ENCODE measurements at places on chromosomes 2 and 18.

DNA sequence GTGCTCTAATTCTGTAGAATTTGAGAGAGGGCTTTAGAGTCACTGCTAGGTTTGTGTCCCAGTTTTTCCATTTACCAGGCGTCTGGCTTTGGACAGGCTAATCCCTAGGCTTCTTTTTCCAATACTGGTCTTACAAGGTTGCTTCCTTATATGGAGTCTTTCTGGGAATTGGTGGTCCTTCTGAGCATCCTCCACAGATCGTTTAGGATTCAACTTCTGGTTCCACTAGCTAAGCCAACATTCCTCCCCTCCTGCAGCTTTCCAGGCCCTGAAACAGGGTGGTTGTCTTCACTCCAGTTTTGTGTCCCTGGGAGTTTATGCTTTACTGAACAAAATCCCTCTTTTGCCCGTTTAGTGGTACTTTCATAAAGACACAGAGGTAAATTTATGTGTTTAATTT lies 170.6 kb downstream of the CERS6 start:
- no peak for DNase-seq

- DNase-seq = no peak
Measured at GRCh38 chr2:192267484-192267883, 72.8 kb upstream of the TMEFF2 start.

GRCh38 chr2:149885946-149886345 lies 298.4 kb upstream of the MMADHC start:
- DNase-seq = no peak

DNA sequence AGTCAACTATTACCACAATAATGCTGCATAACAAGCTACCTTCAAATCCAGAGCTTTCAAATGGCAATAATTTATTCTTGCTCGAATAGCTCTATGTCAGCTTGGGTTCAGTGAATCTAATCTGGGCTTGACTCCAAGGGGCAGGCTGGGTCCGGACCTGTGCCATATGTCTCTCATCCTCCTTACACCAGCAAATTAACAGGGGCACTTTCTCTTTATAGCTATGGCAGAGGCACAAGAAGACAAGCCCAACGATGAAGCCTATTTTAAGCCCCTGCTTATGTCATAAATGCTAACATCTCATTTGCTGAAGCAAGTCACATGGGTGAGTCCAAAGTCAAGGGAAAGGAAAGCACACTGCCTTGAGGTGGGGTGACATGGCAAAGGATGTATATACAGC lies 13.3 kb upstream of the ZNF521 start:
- DNase-seq = no peak

DNA sequence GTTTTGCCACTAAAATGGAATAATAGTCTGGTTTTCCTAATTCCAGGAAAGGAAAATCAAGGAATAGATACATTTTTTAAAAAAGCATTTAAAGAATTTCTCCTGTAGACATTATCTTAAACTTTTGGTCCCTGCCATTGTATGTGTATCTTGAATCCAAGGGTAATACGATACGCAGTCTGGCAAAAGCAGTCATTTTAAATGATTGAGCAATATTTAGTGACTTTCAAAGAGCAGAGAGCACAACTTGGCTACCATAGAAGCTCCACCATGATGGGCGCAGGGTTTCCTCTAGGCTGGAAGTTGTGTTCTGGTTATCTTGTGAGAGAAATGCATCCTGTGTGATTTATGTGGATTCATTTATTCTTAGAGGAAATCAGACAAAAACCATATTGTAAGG lies 92.9 kb downstream of the NEDD4L start:
- DNase-seq = no peak

DNA sequence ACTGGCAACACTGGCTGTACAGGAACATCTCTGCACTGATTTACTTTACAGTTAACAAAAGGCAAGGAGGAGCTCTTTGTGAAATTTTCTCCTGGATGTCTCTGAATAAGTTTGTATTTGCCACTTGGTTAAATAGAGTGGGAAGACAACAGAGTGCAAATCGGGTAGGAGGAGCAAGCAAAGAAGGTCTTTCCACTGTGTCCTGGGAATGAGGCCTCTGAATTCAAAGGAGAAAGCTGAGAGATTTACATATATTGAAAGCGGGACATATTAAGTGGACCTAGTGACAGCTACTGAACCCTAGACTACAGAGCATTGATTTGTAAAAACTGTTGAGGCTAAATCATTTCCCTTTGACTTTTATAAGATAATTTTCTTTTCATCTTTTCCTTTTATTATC lies 117.4 kb upstream of the CHRNA1 start:
- DNase-seq = no peak

GRCh38 chr2:121092095-121092494 lies 192.9 kb downstream of the TFCP2L1 start:
- no peak for DNase-seq

- DNase-seq = no peak
Measured at GRCh38 chr2:106144621-106145331, 49.3 kb downstream of the UXS1 start.

DNA sequence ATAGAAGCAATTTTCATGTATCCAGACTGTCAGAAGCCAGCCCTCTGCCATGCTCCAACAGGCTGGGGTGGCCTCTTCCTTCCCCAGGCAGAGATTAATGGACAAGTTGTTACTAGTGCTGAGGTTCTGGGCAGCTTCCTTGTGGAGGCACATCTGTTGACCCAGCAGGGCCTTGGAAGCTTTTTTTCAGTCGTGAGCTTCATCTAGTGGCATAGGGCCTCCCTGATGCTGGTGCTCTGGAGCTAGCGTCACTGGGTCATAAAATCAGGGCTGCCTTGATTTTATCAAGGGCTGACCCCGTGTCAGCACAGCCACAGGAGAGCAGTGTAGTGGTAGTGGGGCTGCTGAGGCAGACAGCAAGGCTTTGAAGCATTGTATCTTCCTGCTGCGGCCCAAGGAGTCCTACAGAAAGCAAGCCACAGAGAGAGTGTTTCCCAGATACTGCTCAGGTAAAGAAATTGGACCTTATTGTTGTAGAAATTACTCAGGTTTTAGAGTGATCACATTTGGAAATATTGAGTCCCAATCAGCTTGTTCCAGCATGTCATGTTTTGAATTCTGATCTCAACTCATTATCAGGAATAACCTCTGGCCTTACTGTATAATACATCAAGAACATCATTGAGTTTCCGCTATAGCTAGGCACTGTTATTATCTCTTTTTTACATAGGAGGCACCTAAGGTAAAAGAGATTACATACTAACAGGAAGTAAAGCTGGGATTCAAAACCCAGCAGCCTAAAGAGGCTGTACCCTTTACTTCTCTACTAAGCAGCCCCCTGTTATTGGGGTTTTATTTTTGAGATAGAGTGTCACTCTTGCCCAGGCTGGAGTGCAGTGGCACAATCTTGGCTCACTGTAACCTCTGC lies 92.3 kb upstream of the ALPP start:
- no peak for DNase-seq

DNA sequence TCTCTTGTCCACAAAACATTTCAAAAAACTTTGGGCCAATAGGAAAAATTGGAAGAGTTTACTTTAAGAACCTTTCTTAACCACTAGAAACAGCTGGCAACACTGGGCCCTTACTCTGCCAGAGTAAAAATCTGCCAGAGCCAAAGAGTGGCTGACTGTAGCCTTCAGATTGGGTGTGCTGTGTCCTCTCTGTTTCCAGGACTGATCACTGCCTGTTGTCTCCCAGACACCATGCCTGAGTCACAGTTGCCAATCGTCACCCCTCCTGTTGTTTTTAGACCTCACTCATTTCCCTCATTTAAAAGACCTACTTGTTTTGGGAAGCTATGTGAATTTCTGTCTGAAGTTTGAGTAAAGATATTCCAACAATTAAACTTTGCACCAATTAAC lies 159.1 kb downstream of the PPP1R1C start:
- no peak for DNase-seq

DNA sequence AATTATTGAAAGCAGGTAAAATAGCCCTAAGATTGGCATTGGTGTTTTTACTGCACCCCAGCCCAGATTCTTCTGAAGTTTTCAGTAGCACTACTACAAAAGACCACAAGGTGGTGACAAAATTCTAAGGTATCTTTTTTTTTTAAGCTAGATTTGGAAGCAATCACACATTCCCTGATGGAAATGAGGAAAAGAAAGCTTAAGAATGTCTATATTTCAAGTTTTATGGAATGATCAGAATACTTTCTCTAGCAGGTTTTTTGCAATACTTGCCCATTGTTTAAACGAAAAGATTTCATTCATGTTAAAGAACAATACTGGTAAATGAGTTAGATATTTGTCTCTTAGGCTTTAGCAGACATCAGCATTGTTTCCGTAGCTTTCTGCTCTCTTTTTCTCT lies 32.1 kb upstream of the ZNF638 start:
- peak; percentile 28 for DNase-seq

DNA sequence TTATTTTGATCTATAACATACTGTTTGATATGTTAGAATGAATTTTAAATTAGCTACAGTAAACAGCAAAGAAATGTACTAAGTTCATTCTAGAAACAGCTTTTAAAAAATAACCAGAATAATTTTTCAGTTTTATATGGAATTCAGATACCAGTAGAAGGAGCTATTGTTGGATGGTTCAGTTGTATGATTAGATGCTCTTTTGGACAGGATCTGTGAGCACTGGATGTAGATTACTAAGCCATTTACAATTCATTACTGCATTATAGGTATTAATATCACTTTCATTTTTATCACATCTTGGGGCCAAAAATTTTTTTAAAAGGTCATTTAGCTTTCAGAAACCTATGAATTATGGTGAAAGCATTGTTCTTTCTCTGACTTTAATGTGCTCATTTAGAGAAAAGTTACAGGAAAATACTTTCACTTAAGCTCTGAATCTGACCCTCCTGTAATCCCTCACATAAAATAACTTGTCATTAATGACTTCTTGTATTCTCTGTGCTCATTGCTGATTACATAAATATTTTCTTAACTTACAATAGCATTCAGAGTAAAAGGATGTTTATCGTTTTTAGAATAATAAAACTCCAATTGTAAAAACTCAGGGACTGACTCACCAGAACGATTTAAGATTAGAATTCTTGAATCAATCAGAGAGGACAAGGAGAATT lies 750.2 kb downstream of the SLC4A3 start:
- no peak for DNase-seq

GRCh38 chr18:35073186-35074105 lies 32.2 kb downstream of the MAPRE2 start:
- no peak for DNase-seq

DNA sequence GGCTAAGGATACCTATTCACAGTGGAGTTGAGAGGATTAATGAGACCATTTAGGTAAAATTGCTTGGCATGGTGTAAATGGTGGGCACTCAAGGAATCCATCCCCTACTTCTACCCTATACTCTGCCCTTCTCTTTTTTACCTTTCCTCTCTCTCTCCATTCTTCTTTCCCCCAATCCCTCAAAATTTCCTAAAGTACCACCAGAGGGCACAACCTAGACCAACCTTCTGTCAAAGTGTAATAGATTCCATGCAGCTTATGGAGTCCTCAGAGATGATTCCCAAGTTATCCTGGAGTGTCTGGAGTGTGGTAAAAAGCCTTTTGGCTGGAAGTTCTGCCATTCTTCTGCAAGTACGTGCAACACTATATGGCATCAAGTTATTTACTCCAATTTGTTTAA lies 33.0 kb upstream of the CCDC195 start:
- DNase-seq = peak; percentile 19

- DNase-seq = no peak
Measured at GRCh38 chr18:23569299-23570063, 16.8 kb downstream of the NPC1 start.

DNA sequence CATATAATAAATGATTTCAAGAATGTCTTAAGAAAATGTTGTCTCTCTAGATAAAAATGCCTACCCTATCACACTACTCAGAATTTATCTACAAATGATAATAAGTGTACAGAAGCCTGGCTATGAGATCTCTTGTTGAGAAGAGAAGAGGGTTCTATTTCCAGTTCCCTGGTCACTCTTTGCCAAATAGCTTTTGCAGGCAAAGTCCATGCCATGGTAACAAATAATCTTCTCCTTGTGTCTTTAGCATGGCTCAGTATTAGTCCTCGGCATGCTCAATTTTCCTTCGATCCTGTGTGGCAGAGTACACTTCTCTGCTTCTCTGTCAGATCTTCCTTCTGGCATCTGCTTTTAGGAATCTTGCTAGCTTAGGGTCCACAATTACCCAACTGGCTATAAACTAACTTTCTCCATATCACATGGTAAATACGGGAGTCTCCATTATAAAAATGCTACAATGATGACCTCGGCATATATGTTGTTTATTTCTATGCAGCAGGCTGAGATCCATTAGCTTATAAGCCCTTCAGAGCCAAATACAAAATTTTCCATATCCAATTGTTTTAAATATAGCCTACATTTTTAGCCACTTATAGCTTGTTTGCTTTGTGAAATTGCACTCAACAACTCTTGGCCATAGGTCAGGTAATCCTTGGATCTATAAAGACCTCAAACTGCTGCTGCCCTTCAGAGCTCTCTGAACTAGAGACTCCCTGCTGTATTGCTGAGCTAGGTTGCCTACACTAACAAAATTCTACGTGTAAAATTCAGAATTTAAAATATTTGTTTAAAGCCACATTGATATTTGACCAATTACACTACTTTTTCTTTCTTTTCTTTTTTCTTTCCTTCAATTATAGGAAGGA lies 157.5 kb downstream of the FSIP2 start:
- no peak for DNase-seq

GRCh38 chr2:23654756-23655155 lies 269.8 kb downstream of the KLHL29 start:
- DNase-seq = no peak
